Keratinocyte (primary cell): ENCODE measurements at places on chromosomes 6 and 20. TPM values are rescaled to one million over a fixed set of nuclear protein-coding genes. Genes with fewer than 3 reads are reported as not detected.

The SMIM29 gene
- polyA plus RNA-seq, result 27.4 to 49.3 TPM (median 33.0 TPM) in 3 replicates

The MEI4 gene
- polyA plus RNA-seq, result 0.01 TPM in 2 of 3 replicates, not detected in the other

The HSPA1L gene
- polyA plus RNA-seq, result 0.31 to 0.60 TPM (median 0.54 TPM) in 3 replicates

The SOBP gene
- not detected in 3 replicates for polyA plus RNA-seq

The NNAT gene
- polyA plus RNA-seq, result 0.44 to 0.95 TPM (median 0.79 TPM) in 3 replicates

The PHACTR1 gene
- polyA plus RNA-seq, result 0.22 to 0.97 TPM (median 0.57 TPM) in 3 replicates

The NKAPL gene
- 0.25 to 0.35 TPM (median 0.31 TPM) in 3 replicates for polyA plus RNA-seq

The MAPK13 gene
- polyA plus RNA-seq, result 15.7 to 31.3 TPM (median 19.3 TPM) in 3 replicates

The FERMT1 gene
- 68.4 to 312 TPM (median 134 TPM) in 3 replicates for polyA plus RNA-seq

The C6orf58 gene
- 0.06 to 0.10 TPM in 2 of 3 replicates, not detected in the other for polyA plus RNA-seq
